Amygdala (tissue), 56 donors: ENCODE measurements at places on chromosomes 4 and X.

- DNase-seq = no peak
Observed at GRCh38 chr4:183182873-183183725, 84.0 kb downstream of the WWC2 start.

DNA sequence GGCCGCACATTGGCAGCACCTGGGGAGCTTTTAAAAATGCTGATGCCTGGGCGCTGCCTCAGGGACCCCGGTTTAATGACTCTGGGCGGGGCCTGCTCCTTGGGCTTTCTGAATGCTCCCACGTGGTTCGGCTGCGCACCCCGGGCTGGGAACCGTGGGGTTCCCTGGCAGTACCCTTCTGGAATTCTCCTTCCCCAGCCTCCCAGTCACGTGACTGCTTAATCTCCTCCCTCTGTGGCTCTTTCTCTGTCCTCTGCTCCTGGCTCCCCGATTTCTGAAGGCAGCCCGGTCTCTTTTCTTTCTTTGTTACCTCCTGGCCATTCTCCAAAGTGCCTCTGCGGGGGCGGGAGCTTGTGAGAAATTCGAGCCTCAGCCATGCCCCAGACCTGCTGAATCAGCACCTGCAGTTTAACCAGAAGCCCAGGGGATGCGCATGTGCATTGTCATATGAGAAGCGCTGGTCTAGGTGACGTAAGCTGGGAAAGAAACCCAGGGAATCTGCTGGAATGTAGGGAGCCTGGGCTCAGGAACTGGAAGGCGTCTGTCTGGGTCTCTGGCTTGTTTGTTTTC lies 16.6 kb downstream of the CLCN4 start:
- DNase-seq = peak; percentile 31

DNA sequence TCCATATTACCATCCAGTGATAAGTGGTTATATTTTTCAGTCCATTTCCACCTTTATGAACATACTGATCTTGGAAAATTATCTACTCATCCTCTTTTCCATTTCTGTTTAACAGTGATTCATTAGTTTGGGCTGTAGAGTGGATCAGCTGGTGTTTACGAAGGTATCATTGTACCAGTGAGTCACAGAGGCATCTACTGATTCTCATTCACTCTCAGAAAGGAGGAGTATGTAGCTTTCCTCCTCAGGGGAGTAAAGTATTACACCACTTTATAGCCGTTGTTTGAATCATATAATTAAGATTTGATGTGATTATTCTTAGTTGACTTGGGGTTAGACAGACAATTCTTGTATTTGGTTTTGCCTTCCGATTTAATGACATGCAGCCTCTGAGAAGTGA lies 74.7 kb downstream of the GALNT7 start:
- DNase-seq = no peak

DNA sequence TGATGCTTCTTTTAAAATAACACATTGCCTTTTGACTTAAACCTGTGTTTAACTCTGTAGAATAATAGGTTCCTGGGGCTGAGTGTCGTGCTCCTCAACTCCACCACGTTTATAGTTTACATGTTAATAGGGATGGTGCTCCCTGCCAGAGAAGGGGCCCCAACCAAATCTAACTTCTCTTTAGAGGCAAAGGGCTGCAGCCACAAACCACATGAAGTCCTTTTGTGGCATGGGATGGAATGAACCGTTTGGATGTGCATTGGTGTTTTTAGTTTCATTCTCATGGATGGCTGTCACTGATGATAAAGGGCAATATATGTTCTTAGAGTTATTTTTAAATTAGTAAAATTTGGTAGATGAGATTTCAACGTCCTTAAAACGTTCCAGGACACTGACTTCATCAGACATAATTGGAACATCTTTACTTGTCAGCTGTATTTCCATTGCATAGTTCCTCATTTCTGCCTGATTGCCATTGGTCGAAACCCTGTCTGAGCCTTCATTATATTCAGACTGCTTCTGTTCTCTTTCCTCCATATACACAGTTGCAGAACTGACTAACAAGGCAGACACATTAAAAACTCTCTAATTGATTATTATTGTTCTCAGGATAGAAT lies 60.4 kb upstream of the HPF1 start:
- no peak for DNase-seq

DNA sequence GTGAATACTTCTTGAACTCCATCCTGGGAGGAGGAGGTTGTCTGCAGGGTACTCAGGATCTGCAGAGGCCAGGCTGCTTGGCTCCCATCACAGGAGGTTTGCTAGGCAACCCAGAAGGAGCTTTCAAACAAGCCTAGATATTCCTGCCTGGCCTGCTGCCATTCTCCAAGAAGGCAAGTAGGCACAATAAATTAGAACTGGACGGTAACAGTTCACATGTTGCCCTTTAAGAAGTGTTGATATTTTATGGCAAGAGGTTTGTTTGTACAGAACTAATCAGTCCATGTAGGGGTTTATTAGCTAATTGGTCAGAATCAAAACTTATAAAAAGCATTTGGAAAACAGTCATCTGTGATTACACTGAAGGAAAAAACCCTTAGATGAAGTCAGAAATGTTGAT lies 39.3 kb downstream of the SYNPO2 start:
- DNase-seq = no peak

DNA sequence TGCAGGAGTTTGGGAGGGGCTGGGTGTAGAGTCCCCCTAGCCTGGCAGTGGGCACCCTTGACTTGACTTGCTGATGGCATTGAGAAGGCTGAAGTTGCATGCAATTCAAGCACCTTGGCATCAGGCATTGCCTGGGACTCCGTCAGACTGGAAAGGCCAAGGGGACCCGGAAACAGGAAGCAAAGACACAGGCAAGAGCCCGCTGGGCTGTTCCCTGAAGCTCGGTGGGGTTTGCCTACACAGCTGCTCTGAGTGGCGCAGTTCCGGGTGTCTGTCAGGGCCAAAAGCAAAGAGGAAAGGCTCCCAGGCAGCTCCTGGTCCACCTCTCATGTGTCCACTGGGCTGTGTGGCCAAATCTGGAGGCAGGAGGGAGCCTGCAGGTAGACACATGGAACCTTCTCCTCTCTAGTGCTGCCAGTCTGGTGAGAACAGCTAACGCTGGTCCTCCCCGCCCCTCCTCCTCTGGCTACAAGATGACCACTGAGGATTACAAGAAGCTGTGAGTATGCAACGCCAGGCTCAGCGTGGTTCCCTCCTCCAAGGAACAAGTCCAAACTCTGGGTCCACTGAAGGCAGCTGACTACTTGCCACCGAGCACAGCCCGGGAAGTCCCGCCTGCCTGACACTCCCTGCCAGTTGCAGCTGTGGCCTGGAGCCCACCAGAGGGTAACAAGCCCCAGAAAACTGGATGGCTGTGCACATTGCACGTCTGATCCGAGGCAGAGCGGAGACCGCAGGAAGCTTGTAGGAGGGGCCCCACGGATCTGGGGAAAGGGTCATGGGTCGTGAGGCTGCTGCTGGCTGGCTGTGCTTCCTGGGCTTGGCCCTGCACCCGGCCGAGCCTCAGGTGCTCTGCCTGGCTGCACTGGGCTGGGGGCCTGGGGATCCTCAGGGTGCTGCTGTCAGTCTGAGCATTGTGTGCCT lies 20.1 kb downstream of the ZNF185 start:
- DNase-seq = no peak

- no peak for DNase-seq
Observed at GRCh38 chrX:39969099-39969818, 128.5 kb downstream of the BCOR start.

- DNase-seq = no peak
Observed at GRCh38 chr4:21012851-21013331, 312.6 kb downstream of the PACRGL start.

GRCh38 chr4:25180524-25181131 lies 20.4 kb upstream of the SEPSECS start:
- DNase-seq = no peak

DNA sequence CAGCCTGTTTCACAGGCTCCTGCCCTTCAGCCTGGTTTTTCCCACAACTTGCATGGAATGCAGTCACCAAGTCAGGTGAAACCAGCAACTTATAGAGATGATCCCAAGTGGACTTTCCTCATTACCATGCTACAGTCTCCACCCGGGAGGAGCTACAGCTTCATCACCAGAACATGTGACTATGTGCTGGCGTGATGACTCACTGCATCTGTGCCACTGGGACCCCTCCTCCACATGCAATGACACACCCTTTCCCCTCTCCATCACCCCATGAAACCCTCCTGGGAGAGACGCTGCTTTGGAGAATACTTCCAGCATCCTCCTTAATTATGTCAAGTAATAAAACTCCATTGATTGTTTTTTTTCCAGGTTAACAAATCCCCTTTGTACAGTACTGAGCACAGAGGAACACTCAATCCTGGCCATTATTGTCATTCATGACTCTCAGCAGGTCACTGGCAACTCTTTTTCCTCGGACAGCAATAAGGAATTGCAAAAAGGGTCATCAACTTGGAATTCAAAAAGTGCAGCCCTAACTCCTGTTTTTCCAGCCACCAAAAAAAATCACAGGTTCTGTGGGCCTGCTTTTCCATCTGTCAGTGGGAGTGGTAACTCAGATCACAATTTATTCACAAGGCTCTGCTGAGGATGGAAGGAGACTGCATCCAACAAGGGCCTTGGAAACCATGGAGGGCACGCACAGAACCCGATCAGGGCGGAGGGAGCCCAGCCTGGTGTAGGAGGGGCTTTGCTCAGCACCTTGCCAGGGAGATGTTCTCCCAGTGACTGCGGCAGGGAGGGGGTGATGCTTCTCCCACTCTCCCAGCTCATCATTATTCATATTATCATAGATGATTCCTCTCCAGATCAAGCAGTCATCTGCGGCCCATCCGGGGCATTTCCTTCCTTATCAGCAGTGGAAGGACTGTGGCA lies 17.4 kb downstream of the QDPR start:
- peak; percentile 14 for DNase-seq

GRCh38 chr4:139556724-139557555 lies 921 bp upstream of the SETD7 start:
- DNase-seq = peak; percentile 32

DNA sequence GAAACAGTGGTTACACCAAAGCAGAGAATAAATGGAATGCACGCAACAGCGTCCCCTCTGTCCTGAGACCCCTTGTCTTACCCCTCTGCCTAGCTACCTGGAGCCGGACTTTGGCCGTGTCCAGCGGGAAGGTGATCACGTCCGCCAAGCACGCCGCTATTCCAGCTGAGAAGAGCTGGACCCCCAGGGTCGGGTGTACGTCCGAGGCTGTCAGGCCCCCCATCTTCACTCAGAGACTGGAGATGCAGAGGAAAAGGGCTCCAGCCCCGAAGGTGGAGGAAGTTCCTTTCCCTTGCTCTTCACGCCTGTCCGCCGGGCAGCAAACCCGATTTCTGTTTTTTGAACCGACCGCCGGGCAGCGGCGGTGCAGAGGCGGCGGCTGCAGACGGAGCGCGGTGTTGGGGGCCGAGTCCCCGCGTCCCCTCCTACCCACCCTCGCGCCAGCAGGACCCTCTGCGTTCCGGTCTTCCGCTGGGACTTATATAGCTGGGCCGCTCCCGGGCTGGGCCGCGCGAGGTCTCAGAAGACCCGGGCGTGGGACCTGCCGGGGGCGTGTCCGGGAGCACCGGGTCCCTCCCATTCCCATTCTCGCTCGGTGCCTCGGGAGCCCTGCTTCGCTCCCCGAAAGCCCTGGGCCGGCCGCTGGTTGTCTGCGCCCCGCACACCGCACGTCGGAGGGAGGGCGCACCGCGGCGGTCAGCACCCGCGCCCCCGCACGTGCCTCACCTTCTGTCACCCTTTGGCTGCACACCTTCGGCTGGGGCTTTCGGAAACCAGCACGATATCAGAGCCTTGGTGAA lies at the start of gene UCP1:
UCP1 (minus strand) TSS at position 455 of the 800 bp plus-strand sequence; CDS start at position 223, 232 bp downstream.
- no peak for DNase-seq

DNA sequence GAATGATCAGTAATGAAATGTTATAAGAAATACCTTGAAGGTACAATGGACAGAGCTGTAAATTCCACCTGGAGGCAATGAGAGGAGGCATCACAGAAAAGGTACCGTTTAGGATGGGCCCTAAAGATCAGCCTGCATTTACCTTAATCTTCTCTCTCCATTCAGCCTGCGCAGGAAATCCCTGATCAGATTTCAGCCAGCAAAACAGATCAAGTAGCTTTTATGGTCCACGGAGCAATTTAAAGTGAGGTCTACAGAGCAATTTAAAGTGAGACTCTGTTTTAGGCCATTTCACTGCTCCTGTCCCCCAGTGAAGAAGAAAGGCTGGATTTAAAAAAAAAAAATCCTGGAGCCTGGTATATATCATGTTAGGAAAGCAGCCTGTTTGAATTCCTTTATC lies 195.1 kb upstream of the VCX start:
- no peak for DNase-seq

DNA sequence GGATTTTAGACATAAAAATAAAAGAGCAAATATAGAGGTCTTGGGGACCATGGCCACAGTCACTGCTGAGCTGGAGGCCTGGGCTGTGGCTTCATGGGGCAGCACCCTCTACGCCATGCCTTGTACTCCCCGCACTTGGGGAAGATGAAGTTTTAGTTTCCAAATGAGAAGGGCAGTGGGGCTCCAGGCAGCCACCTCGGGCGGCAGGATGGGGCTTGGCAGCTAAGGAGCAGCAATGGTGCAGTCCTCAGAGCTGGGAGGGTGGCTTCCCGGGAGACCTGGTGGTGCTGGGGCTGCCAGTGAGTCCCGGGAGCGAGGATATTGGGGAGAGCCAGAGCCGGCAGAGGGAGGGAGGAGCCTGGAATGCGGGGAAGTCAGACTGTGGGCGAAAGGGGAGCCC lies 2.4 kb downstream of the CXCR3 start:
- no peak for DNase-seq

DNA sequence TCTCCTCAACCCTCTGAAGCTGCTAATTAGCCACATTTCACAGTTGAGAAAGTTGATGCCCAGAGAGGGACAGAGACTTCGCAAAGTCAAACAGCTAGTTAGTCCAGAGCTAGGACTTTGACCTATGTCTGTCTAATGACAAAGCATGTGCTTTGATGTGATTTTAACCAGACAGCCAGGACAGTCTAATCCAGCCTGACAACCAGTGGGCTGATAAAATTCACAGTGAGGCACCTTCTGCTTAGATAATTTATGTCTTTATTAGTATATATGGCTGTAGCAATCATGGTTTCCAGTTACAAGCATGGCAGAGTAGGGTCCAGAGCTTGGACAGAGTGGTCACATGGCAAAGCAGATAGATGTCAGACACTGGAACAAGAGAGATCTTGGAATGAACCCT lies 133.6 kb upstream of the C1QTNF7 start:
- no peak for DNase-seq

GRCh38 chrX:54413753-54414152 lies 26.5 kb upstream of the TSR2 start:
- DNase-seq = no peak

DNA sequence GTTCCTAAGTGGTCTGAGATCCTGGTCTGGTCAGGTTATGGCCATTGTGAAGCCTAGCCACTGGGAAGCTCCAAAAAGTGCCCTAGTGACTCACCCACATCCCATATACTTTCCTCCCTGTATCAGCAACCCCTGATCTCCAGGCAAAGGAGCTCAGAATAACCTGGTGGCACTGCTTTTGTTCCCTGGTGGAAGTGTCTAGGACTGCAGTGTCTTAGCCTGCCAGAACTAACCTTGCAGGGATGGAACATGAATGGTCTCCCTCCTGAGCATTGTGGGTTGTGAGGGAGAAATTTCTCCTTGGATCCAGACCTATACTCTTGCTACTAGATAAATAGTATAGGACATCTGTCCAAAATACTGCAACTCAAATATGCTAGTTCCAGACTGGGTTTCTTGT lies 27.9 kb upstream of the WDR1 start:
- DNase-seq = no peak

GRCh38 chr4:6480534-6481088 lies 8.2 kb upstream of the PPP2R2C start:
- DNase-seq = no peak
